ENCODE measurements at places on chromosomes 1 and 21. TPM values are rescaled to one million over a fixed set of nuclear protein-coding genes. Genes with fewer than 3 reads are reported as not detected.
A peak's percentile ranks its signal among the peaks of the same experiment; 100 is the strongest.

The RXRG gene
- total RNA-seq: not detected

The REN gene
- not detected for total RNA-seq

The LCE6A gene
- not detected for total RNA-seq

The EPS8L3 gene
- total RNA-seq: 0.26 TPM

The SYT11 gene
- 53.4 TPM for total RNA-seq

The RUNX3 gene
- under 0.01 TPM for total RNA-seq

The RCSD1 gene
- total RNA-seq: 0.07 TPM

- no peak for DNase-seq
These were observed 14.5 kb downstream of the GNG12 start for GRCh38 chr1:67818725-67819301.

GRCh38 chr1:14531519-14531918 is 67.0 kb upstream of the KAZN start:
- no peak for DNase-seq

- DNase-seq: no peak
These were observed 187.8 kb upstream of the JUN start for GRCh38 chr1:58971629-58972140.

GRCh38 chr1:15696956-15697521 is 12.9 kb downstream of the PLEKHM2 start:
- DNase-seq: no peak

GRCh38 chr1:29120947-29121485 is 2.7 kb downstream of the TMEM200B start:
- no peak for DNase-seq

- DNase-seq: no peak
These were observed 34.4 kb downstream of the C21orf91 start for GRCh38 chr21:17784604-17785402.

DNA sequence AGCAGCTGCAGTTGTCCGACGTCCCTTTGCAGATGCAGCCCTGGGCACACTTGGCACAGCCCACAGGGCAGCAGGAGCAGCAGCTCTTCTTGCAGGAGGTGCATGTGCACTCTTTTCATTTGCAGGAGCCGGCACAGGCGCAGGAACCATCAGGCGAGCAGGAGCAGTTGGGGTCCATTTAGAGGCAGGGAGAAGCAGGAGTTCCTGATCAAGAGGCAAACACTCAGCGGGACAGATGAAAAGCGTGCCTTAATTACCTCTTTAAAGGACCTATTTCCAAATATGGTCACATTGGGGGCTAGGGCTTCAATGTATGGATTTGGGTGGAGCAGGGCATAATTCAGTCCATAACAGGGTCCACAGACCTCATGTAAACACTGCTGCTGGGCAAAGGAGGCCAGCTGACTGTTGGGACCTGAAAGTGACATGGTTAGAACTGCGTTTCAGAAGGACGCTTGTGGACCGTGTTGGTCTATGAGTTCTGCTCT is 4.3 kb upstream of the CPLANE2 start:
- DNase-seq: no peak

DNA sequence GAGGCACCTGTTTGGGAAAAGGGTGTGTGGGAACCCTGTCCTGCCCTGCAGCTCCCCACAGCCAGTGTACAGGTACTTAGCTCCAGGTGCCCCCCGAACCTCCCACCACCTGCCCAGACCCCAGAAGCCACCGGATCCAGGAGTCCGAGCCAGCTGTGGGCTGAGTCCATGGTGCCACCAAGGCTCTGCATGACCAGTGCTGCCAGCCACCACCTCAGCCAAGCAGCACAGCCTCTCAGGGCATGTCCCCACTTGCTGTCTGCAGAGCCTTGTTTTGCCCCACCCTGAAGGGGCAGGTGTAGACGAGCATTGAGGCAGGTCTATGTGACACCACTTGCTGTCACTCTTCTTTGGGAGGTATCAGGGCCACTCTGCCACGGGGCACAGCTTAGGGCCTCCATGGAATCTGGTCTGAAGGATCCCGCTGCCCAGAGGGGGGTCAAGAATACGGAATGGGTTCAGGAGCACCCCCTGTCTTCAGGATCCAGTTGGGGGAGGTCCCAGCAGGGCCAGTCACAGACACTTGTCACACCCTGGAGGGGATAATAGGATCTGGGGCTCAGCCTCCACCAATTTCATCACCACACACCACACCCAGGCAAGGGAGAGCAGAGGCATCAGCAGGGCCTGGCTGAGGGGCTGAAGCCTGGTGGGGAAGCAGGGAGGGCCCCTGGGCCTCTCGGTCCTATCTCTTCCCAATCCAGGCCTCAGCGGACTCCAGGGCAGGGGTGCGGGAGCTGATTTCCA is 27.7 kb downstream of the ARHGEF19 start:
- DNase-seq: no peak

- DNase-seq: peak; percentile 37
These were observed 19.4 kb upstream of the BSDC1 start for GRCh38 chr1:32413507-32414185.

DNA sequence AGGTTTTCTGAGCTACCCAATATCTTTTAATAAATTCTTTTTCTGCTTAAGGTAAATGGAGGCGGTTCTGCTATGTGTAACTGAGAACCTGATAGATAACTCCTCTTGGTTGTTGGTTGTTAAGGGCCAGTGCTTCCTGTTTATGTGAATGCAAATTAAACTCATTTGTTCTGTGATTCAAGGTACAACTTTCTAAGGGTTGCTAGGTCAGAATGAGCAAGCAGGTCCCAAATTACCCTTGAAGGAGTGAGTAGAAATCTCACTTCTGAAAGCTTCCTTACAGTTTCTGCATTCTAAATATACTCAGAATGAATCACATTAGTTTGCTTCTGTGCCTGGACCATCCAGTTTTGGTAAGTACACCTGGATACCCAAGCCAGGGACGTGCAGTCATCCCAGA is 15.5 kb upstream of the FAM78B start:
- no peak for DNase-seq

- no peak for DNase-seq
These were observed 98.9 kb downstream of the HIVEP3 start for GRCh38 chr1:41819843-41820242.

- DNase-seq: no peak
These were observed 267.3 kb downstream of the NEGR1 start for GRCh38 chr1:72015006-72015405.

- DNase-seq: peak; percentile 27
These were observed at the start of gene SPATC1L for GRCh38 chr21:46183910-46184624. SPATC1L (minus strand) TSS chr21:46184459; CDS start chr21:46182816, 1,643 bp downstream.

DNA sequence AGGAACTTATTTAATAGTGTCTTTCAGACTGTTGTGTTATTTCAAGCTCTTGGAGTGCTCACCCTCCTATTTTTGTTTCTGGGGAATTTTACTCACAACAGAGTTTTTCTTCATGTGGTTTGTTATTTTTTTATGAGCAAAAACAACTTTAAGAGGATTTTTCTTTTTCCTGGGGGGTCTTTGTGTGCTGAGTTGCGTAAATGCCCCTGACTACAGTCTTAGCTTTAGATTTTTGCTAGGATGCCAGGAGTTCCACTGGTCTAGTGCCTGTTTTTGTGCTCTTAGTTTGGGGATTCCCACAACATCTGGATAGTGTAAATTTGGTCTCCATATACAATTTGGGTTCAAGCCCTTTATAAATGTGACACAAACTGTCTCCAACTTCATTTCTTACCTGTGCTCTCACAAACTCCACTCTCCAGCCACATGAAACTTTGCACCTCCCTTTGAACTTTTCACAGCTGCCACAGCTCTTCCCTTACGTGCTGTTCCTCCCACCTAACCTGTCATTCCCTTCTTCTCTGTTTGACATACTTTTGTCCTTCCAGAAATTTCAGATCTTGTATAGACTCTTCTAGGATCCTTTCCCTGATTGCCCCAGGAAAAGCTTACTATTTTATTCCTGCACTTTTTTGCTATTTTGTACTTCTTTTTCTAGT is 180.2 kb downstream of the CRB1 start:
- DNase-seq: no peak

- DNase-seq: no peak
These were observed 11.2 kb downstream of the PDE9A start for GRCh38 chr21:42664614-42665013.

DNA sequence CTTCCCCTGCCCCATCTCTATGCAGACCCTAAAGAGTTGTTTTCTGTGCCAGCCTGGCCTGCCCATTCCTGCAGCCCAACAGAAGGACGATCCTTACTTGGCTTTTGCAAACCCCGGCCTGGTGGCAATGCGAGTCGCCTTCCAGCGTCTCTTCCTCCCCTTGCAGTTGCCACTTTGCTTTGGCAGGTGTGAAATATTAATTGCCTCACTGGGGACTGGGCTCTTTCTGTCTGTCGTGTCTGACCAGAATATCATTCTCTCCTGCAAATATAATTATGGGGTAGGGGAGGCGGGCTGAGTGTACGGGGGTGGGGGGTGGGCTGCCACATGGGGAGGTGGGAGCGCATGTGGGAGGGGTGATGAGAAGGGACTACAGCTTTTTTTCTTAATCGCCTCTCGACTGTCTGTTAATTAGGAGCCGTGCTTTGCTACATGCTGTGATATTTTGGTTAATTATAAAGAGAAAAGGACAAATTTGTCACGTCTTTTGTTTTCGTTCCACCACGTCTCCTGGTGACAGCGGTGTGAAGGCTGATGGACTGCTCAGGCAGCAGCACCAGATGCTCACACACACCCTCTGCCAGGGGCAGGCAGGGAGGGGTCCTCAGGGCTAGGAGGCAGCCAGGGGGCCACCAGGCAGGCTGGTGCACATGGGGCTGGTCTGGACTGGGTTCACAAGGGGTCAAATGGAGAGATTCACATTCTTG is 80.1 kb upstream of the CD34 start:
- DNase-seq: no peak

Measured in pulmonary artery endothelial cell (primary cell).